ENCODE measurements at places on chromosomes 11 and 22.

DNA sequence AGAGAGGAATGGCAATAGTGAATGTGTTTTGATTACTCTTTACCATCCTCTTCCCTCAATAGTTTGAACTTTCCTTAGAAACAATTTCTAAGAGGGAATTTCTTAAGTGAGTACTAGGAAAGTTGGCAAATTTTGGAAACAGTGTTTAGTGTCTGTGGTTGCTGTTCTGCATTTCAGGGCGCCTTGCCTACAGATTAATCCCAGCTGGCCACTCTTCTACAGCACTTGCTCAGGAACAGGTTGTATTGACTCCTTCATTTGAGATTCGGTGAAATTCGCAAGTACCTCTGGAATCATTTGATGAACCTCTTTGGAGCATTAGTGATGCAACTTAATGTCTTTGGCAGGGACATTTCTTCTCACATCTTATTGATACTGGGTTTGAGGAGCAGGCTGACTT lies 28.3 kb downstream of the JAM3 start:
- no peak for DNase-seq

DNA sequence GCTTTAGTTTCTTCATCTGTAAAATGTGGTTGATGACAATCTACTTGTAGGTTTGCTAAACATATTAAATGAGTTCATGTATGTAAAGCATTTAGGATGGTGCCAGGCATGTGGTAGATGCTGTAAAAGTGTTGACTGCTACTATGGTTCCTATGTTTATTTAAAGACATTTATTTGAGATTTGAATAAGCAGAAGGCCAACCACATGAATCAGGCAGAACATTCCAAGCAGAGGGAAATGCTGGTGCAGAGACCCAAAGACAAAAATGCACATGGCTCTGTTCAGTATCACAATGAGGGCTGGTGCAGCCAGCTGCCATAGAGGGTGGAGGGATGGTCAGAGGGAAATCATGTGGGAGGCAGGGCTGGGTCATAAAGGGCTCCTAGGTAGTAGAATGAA lies 156.2 kb upstream of the PDGFD start:
- no peak for DNase-seq

- DNase-seq = no peak
These were observed 22.1 kb upstream of the CTR9 start for GRCh38 chr11:10728789-10729472.

DNA sequence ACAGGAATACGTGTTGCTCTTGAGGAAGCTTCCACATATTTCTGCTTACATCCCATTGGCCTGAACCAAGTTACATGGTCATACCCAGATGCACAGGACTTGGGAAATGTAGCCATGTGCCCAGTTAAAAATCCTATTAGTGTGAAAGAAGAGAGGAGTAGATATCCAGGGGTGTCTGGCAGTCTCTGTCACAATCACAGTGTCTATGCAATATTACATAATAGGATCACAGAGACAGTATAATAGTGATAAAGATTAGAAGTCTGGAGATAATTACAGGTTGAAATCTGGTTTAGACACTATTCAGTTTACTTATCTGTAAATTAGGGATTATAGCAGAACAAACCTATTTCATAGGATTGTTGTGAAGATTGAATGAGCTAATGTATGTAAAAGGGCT lies 62.6 kb upstream of the SLC6A5 start:
- DNase-seq = no peak

GRCh38 chr11:63641727-63642126 lies 27.5 kb upstream of the PLAAT3 start:
- no peak for DNase-seq

- DNase-seq = no peak
These were observed 11.2 kb downstream of the ROBO4 start for GRCh38 chr11:124886476-124886875.

DNA sequence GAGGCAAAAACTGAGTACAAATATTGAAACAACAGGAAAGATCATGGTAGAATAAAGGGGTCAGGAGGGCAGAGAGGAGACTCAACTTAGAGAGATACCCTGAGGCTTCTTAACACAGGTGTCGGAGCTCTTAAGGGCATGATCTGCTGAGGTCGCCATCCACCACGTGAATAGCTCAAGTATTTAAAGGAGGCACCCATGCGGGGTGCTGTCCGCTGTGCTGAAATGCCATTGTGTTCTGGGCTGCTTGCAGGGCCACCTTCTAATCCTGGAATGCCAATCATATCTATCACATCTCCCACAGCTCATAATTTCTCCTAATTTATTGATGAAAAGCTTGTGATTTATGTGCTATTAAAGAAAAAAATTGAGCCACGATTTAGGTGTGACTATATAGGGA lies 90.2 kb downstream of the SEZ6L start:
- no peak for DNase-seq

DNA sequence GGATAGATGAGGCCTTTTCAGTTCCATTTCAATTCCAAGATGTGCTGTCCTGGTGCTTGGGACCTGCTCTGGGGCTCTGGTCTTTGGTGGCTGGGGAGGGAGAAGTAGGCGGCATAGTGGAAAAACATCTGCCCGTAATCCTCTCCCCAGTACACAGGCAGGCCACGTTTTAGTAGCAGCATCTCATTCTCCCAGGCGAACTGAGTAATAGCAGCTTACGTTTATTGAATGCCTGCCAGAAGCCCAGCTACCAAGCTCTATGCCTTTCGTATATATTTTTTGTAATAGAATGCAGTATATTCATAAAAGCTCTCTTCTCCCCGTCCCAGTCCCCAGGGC lies 11.4 kb downstream of the ACO2 start:
- DNase-seq = no peak

GRCh38 chr22:24435323-24435645 lies 7.9 kb downstream of the ADORA2A start:
- DNase-seq = no peak

GRCh38 chr11:78689585-78690153 lies 115.0 kb upstream of the NARS2 start:
- no peak for DNase-seq

DNA sequence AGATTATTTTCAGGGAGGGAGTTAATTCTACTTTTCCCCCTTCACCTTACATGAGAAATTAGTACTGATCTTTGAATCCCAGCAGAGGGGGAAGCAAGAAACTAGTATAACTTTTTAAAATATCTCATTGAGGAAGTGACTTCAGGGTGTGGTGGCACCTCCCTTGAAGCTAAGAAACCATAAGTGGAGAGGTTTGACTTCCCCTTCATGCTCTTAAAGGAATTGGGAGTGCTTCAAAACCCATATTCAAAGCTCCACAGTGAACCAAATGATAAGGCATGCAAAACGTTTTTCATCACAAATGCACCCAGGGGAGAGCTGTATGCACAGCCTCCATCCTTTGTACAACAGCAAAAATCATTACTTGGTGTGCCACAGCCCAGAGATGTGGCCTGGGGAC lies 540 bp downstream of the MS4A14 start:
- DNase-seq = no peak

- DNase-seq = no peak
These were observed 6.0 kb downstream of the CNTF start for GRCh38 chr11:58628446-58628845.

DNA sequence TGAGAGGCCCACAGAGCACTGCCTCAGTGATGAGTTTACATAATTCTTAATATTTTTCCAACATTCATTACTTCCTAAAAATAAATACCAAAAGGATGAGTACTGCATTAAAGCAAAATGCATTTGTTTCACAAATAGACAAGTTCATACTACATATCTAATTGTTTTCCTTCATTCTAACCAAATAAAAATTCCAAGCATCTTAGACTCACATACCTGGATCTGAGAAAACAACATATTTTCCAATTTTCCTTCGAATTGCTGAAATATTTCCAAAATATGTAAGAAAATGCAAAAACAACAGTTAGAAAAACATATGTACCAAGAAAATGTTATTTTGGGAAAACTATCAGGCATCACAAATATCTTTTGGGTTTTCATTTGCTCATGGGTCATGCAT lies 127.9 kb upstream of the CEP126 start:
- no peak for DNase-seq

- DNase-seq = no peak
These were observed 169.8 kb downstream of the SPON1 start for GRCh38 chr11:14132312-14132711.

- DNase-seq = no peak
These were observed 118.5 kb downstream of the APOL5 start for GRCh38 chr22:35835998-35836691.

- DNase-seq = no peak
These were observed 847 bp upstream of the NDUFA6 start for GRCh38 chr22:42091455-42091782.

GRCh38 chr11:46601129-46601528 lies 7.3 kb upstream of the AMBRA1 start:
- DNase-seq = no peak

DNA sequence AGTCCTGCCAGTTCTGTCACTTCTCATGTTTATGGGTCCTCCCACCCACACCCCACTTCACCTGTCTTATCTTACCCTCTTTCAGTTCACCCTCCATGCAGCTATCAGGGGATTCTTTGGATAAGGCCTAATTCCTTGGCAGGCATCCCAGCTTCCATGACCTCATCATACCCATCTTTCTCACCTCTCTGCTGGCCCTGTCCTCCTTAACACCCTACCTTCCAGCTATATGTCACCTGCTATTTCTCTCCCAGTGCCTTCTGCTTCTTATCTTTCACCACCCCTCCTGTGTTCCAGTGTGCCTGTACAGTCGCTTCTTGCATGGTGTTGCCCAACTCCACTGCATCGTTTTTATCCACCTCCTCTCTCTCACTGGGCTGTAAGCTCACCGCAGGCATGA lies 28.3 kb downstream of the SNU13 start:
- no peak for DNase-seq

GRCh38 chr11:130197386-130198035 lies 37.9 kb downstream of the ST14 start:
- no peak for DNase-seq

Data from activated CD4-positive, CD25-positive, alpha-beta regulatory T cell treated with anti-CD3 and anti-CD28 coated beads, Interleukin-2, amount 50 U/mL, for 72 hours (primary cell).